ENCODE measurements at places on chromosomes 16 and 17.

- no peak for DNase-seq
Measured at GRCh38 chr16:72934636-72935403, 113.1 kb downstream of the ZFHX3 start.

DNA sequence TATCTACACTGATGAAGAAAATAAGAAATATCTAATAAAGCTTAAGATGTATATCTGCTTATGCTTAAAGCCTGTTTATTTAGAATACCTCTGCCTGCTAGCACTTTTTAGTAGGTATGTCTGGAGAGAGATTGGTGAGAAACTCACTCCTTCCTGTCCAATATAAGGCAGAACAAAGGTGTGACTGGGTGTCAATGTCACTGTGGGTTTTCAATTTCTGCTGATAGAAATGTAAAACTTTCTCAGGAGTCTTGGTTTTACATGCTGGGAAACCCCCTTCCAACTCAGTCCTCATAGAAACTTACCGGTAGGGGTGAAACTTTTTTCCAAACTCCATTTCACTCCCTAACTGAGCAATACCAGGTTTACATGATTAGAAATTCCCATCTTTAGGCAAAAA lies 17.8 kb upstream of the MPHOSPH6 start:
- no peak for DNase-seq

GRCh38 chr16:53895851-53896250 lies 191.9 kb downstream of the FTO start:
- DNase-seq: no peak

- peak; percentile 19 for DNase-seq
Measured at GRCh38 chr16:56013962-56014552, 138.9 kb upstream of the CES5A start.

GRCh38 chr17:27466376-27466742 lies 10.1 kb downstream of the KSR1 start:
- no peak for DNase-seq

DNA sequence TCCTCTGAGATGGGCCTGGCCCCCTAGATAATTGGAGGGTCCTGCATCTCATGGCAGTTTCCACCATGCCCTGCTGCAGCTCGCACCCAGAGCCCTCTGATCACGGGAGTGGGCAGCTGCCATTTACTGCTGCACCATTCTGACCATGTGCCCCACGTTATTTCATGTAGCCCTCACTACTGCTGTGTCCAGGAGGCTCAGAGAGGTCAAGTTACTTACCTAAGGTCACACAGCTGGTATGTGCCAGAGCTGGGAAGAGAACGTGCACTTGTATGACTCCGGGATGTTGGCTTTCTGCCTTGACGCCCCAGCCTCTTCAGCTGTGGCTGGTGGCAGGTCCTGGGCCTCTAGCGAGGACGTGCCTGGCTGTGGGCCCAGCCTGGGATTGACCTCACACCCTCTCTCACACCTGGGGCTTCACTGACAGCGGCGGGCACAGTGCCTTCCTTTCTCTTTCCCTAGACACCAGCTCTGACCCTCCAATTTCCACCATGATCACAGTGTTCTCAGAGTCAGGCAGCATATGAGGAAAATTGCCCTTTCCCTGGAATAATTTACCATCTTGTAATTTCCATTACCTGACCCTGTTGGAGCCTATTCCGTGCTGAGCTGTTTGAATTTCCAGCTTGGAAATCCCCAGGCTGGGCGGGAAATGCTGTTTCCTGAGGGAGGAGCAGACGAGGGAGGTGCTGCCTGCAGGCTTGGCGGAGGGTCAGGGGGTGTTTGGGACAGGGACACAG lies 18.5 kb upstream of the DOC2B start:
- no peak for DNase-seq

- DNase-seq: no peak
Measured at GRCh38 chr17:80060644-80061043, 24.2 kb downstream of the CCDC40 start.

- no peak for DNase-seq
Measured at GRCh38 chr17:72266112-72266775, 145.4 kb downstream of the SOX9 start.

- DNase-seq: no peak
Measured at GRCh38 chr17:81254955-81255717, 16.0 kb downstream of the NDUFAF8 start.

GRCh38 chr16:89009343-89010209 lies 32.6 kb upstream of the CBFA2T3 start:
- no peak for DNase-seq

DNA sequence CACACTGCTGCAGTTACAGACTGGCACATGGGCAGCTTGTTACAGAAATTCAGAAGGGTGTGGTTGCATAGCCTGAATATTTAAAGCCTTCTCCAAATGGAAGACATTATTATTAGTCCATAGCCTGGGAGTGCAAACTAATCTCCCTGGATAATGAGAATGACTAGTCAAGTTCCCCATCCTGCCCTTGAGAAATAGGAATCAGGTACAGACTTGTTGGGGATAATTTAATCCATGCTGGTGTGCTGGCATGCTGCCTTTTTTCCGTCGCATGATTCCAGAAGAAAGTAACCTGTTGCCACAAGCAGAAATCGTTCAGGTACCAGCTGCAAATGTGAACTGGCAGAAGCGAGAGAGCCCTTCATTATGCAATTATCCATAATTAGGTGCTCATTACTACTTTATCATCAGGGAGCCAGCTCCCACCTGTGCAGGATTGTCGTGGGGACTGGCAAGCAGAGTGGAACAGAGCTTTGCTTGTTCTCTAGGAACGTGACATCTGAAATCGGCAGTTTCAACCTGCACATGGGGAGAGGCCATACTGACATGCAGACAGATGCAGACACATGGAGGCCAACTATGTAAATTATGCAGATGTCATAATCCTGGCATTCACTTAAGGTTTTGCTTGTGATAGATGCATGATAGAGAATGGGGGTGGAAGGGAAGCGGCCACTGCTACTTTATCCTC lies 419.4 kb downstream of the PMP22 start:
- DNase-seq: no peak

- no peak for DNase-seq
Measured at GRCh38 chr16:16052916-16053315, 103.5 kb downstream of the ABCC1 start.

GRCh38 chr16:28882551-28883160 lies 4.4 kb downstream of the ATP2A1 start:
- no peak for DNase-seq

- DNase-seq: no peak
Measured at GRCh38 chr16:66261826-66262225, 104.7 kb upstream of the CDH5 start.

DNA sequence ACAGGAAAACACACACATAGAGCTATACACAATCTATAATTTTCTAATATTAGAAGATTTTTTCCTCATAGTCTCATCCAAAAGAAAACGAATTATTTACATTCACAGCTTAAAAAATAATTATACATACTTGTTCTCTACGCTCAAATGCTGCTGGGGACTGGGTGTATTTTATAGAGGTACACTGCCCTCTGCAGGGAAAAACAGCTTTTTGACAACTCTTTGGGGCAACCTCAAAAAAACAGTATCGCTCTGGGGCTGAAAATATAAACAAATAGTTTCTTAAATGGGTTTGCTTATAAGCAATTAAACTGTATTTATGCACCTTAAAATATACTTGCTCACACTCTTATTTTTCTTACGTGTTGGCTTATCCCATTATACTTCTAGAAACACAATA lies 261.8 kb upstream of the PSMD7 start:
- DNase-seq: no peak

DNA sequence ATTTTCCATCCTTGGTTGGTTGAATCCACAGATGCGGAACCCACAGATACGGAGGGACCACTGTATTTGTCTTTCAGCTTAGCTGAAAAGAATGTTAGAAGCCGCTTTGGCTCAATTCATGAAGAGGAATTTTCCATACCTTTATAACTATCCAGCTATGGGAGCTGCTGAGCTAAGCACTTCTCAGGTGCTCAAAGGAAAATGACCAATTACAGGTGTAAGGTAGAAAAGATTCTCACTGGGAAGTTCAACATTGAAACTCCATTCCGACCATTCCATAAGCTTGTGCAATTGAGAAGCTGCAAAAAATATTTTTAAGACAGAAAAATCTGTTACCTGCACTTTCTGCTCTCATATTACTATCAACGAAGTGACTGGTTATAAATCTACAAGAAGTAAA lies 2.7 kb downstream of the AHSP start:
- no peak for DNase-seq

GRCh38 chr17:33072421-33073161 lies 80.9 kb downstream of the SPACA3 start:
- no peak for DNase-seq

Data from stimulated activated CD8-positive, alpha-beta memory T cell treated with anti-CD3 and anti-CD28 coated beads, Interleukin-2, amount 100 ng/mL, for 48 hours (primary cell).